HCT116 (cell line): ENCODE measurements at places on chromosomes 13 and 19. TPM values are rescaled to one million over a fixed set of nuclear protein-coding genes. Genes with fewer than 3 reads are reported as not detected.

C19orf81 gene
- 14.5 TPM for total RNA-seq

CNFN gene
- total RNA-seq = 13.9 TPM

DNA sequence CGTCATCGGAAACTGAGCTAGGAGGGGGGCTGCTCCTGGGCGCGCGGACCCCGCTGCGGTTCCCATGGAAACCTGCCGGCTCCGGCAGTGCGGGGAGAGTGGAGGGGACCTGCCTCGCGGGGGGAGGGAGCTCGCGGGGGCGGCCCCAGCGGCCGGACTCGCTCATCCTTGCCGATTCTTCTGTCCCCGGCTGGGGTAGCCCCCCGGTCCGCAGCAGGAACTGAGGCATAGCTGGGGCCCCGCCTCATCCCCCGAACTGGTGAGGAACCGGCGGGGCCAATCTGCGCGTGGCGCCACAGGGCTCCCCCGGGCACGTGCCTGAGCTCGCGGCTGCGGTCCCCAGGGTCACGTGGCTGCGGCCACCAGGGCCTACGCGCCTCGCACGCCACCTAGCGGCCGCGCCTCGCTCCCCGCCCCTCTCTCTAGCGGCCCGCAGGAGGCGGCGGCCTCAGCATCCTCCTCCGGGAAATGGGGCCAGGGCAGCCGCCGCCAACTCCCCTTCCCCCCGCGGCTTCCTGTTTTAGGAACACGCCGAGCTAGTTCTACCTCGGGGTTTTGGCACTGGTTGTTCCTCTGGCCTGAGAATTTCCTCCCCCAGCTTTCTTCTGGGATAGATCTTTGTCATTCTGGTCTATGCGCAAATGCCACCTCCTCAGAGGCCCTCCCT, 1.7 kb upstream of the ELAVL3 start:
- peak; percentile 51 for DNase-seq

DCT gene
- total RNA-seq = 0.12 TPM

PMIS2 gene
- not detected for total RNA-seq

DNA sequence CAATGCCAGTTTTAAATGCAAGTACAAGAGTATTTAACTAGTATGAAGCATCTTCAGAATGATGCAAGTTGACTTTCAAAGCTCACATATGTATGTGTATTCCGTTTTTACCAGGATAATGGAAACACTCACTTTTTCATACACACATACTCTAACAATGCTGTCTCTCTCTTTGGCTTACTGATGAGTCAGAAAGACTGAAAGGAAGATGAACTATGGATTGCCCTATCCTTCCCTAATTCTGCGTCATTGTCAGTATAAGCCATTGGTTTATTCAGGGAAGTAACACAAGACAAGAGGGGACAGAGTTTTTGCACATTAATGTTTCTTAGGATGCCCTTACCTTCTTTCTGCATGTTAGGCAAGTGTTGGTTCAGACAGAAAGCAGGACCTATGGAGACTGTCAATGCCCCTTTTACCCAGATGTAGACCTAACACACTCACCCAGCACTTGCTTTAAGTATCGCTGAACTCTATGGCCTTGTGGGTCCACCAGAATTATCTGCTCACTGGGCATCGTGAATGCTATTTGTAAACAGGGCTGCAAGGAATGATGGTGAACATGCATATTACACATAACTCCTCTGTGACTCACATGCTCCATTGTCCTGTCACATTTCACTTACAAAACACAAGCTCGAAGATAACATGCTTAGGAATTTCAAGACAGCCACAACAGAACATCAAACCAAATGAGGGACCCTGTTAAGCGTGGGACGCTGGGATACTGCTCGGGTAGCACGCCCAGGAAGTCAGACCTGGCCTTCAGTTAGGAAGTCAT, 10.0 kb upstream of the OXGR1 start:
- DNase-seq = no peak

FUT3 gene
- total RNA-seq = 2.6 TPM

DNA sequence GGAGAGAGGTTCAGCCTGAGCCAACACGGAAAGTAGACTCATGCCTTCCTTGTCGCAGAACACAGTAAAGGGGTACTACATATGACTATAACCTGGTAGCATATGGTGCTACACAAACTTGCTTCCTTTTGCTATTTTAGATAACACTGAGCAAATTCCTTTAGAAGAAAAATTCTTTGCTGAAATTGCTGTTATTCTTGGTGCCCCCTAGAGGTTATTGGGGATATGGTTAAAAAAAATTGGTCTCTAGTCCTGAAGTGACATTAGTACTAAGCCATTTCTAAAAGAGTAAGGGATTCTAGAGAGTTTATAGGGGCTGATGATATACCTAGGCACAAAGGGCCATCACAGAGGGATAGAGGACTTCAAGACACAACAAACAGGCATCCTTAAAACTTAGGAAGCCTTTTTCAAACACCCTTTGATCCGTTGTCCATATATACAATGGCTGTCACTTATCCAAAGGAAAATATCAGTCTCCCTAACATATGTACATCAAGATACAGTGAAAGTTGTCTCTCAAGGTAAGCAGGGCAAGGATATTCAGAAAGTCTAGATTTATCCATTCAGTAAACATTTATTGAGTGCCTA, 13.9 kb upstream of the HS6ST3 start:
- DNase-seq = no peak

- no peak for DNase-seq
These were observed 5.1 kb downstream of the POU4F1 start for GRCh38 chr13:78598116-78598781.

DNA sequence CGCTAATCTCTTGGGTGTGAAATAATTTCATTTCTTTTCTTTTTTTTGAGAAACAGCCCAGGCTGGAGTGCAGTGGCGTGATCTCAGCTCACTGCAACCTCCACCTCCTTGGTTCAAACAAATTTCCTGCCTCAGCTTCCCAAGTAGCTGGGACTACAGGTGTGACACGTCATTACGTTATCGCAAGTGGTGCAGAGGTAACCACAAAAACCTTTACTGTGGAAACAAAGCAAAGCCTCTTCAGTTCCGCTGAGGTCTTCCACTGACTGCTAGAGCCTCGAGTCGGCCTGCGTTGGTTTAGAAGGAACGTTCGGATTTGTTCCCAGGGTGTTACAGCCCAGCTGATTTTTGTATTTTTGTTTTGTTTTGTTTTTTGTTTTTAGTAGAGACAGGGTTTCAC, 2.0 kb upstream of the ZNF784 start:
- DNase-seq = no peak

DNA sequence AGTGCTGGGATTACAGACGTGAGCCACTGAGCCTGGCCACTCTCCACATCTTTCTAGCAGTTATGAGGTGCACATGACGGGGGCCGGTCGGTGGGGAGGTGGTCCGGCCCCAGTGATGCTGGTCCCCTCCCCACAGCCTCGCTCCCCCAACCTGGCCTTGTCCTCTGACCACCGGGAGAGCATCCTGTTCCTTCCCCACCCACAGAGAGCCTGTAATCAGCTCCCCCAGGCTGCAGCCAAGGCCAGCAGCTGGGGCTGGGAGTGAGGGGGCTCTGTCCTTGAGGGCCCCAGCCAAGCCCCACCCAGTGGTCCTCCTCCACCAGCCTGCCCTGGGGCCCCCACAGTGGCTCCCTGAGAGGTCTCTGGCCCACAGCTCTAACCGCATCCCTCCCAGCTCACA, 3.0 kb upstream of the INSL3 start:
- DNase-seq = no peak

CDX2 gene
- total RNA-seq = 12.5 TPM

- no peak for DNase-seq
These were observed 169.0 kb upstream of the UFM1 start for GRCh38 chr13:38180670-38181069.

DNA sequence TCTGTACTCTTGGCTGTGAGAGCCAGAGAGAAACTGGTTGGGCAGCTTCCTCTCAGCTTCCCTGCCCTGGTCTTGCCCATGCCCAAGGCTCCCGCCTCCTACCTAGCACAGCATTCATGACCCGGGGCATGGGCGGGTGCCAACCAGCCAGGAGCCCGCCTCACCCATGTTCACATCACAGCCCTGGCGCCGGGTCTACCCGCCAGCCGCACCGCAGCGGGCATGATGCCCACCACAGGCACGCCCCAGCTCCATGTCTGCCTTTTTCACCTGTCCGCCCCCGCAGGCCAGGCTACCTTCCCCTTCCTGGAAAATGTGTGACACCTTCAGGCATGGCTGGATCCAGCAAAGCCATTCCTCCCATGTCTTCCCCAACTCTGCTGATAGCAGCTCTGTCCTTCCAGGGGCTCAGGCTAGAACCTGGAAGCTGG, 42.1 kb downstream of the PTPRS start:
- no peak for DNase-seq

JAK3 gene
- total RNA-seq = 5.7 TPM

OR7C1 gene
- not detected for total RNA-seq

GRCh38 chr19:58204566-58204965, 21.7 kb downstream of the ZNF274 start:
- DNase-seq = no peak

DNA sequence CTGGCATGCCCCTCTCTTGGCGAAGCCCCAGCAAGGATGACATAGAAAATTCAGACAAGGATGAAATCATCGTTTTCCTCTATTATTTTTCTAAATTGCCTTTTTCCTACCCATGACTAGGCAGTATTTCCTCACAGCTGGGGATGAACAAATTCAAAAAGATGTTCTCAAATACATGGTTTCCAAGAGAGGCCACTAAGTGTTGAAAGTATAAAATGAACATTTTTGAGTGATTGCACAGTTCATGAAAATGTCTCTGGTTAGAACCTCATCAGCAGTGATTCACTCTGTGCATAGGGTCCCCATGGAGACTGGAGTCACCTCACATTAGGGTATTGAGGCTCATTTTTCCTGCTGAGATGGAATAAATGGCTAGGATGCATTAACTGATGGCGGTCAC, 373.7 kb downstream of the DNAJC15 start:
- DNase-seq = no peak

DNA sequence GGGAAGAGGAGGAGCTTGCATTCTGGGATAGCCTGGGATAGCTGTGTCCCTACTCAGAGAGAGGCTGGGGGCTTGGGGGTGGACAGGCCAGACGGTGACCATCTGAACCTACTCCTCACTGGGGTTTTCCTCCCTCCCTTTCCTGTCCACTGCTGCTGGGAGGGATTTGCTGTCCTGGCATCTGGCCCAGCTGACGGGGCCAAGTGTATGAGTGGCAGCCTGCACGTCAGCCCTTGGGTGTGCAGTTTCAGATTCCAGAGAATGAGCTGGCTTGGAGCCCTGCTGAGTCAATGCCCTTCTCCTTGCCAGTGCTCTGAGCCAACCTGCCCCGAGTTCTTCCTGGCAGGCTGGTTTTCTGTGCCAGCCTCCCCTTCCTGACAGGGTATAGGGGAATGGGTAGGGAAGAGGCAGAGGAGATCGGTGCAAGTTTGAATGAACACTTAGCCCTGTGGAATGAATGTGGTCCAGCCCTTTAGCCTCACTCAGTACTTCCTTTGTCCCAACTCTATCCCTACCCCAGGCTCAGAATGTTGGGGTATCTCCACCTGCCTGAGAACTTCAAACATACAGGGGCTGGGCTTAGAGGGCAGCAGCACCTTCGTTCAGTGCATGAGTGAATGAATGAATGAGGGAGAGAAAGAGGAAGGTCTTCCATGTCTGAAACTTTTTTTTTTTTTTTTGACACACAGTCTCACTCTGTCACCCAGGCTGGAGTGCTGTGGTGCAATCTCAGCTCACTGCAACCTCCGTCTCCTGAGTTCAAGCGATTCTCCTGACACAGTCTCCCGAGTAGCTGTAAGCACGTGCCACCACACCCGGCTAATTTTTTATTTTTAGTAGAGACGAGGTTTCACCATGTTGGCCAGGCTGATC, 1.8 kb upstream of the ANGPTL4 start:
- DNase-seq = peak; percentile 95

TYROBP gene
- 0.49 TPM for total RNA-seq

PEAK3 gene
- total RNA-seq = not detected

GRCh38 chr13:105906746-105907145, 628.7 kb downstream of the EFNB2 start:
- DNase-seq = no peak

- DNase-seq = no peak
These were observed 37.1 kb upstream of the LSM14A start for GRCh38 chr19:34135054-34135800.

GRCh38 chr13:42751693-42752092, 29.7 kb upstream of the FAM216B start:
- DNase-seq = no peak

DNA sequence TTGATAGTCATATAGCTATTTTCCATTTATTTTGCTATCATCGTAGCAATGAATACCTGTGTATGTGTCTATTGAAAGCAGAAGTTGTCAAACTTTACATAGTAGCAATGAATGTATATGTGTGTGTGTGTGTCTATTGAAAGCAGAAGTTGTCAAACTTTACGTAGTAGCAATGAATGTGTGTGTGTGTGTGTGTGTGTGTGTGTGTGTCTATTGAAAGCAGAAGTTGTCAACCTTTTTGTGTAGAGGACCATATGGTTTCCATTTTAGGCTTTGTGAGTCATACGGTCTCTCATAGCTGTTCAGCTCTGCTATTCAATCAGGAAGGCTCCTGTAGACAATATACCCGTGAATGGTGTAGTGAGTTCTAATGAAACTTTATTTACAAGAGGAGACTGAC, 20.8 kb downstream of the NLRP4 start:
- no peak for DNase-seq

TUBA3C gene
- not detected for total RNA-seq

ZNF473 gene
- 19.8 TPM for total RNA-seq
